Activated B cell treated with CpG ODN at 0.5 μM for 24 hours (primary cell): ENCODE measurements at places on chromosomes 13 and 19.

DNA sequence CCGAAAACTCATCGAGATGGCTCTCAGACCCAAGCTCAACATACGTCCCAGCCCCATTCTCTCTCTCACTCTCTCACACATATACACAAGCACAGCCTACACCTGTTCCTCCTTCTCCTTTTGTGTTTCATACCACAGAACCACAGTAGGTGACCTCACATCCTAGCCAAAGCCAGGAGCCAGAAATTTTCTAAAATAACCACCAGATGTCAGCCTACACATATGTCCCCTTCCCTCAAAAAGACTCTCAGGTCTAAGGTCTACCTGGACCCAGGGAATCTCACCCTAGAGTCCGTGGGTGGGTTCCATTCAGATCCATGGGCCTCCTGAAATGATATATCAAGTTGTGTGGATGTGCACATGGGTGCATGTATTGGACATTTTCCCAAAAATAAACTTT, 104.2 kb upstream of the IPO5 start:
- no peak for DNase-seq

GRCh38 chr13:44219577-44220548, 153.8 kb upstream of the SERP2 start:
- DNase-seq = no peak

GRCh38 chr13:51479199-51479523, 26.3 kb upstream of the INTS6 start:
- DNase-seq = no peak

DNA sequence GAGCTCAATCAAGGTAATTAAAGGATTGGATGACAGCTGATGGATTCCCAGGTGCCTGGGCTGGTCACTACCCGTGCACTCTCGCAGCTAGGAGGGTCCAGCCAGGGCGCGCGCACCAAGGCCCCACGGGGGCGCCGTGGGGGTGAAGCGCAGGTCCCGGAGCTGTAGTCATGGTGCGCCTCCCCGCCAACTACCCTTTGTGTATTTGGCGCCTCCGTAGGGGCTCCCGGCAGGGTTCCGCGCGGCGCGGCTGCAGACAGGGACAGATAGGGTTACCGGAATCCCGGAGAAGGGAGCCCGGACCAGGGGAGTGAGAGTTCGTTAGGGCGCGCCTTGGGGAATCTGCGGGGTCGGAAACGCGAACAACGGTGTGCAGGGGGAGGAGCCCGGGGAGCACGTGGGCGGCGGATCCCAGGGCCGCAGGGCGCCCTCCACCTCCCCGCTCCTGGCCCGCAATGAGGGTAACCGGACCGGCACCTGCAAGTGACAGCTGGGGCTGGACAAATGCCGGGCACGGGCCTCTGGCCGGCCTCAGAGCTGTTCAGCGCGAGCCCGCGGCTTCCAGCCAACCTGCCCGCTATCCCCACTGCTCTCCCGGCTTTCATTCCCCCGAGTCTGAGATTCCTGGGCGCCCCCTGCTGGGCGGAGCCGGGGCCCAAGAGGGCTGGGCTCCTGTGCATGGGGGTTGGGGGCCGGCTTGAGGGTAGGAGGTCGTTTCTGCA, 3.4 kb upstream of the PRAM1 start:
- peak; percentile 78 for DNase-seq

GRCh38 chr13:112876305-112877000, 92.6 kb upstream of the MCF2L start:
- no peak for DNase-seq

DNA sequence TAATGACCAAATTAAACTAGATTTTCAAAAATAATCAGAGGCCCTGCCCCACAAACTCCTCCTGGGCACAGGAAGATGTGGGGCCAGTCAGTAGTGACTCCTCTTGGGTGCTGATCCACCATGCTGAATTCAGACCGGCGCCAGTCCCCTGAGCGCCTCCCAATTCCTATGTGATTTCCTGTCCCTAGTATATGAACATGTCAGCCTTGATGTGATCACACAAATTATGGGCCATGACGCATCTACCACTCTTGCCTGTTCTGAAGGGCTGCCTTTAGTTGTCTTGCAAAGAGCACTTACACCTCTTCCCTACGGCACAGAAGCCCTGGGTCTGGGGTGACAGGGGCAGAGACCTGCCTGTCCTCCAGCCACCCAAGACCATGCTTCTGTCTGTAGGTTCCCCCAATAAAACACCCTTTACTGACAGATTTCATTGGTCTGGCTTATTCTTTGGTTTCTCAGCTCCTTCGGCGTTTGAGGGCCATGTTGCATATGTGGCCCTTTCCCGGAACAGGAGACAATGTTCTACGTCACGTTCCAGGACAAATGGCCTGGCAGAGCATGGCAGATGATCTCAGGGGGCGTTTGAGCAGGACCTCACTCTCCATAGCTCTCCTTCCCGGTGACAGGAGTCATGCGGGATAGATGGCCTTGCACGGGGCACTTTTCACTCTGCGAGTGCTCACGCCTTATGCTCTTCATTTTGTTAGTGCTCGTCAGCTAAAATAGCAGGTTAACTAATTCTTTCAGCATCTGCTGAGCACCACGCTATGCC, 5.6 kb upstream of the ATP11A start:
- no peak for DNase-seq

- DNase-seq = no peak
Measured at GRCh38 chr13:46654951-46655350, 102.0 kb downstream of the LRCH1 start.

- DNase-seq = no peak
Measured at GRCh38 chr13:30108913-30109237, 198.5 kb downstream of the KATNAL1 start.

DNA sequence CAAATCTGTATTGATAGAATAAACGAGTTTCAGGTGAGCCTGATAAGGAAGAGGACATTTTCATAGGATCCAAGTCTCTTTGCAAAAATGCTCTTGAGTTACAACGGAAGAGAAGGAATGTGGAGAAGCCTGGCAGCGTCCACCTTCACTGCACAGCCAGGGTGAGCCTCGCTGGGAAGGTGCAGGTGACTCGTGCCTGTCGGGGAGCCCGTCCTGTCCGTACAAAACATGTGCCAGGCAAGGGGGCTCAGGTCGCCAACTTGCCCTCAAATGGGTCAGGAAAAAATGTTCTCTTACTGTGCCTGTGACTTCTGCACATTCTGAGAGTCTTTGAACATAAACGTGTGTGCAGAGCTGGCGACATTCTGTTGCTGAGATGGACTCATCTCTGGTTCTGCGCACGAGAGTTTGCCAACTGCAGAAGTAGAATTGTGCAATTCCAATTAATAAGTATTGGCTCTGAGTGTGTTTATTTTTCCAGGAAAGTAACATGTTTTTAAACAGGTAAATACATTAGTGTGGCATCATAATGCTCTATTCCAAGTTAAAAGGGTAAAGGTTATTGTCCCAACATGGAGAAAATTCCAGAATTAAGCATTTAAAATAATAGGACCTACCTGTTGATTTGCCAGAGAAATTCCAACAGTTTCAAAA, 28.6 kb downstream of the NAXD start:
- no peak for DNase-seq

GRCh38 chr19:56117376-56117884, 3.7 kb downstream of the ZNF787 start:
- DNase-seq = no peak

GRCh38 chr13:57948884-57949283, 317.3 kb downstream of the PCDH17 start:
- no peak for DNase-seq

DNA sequence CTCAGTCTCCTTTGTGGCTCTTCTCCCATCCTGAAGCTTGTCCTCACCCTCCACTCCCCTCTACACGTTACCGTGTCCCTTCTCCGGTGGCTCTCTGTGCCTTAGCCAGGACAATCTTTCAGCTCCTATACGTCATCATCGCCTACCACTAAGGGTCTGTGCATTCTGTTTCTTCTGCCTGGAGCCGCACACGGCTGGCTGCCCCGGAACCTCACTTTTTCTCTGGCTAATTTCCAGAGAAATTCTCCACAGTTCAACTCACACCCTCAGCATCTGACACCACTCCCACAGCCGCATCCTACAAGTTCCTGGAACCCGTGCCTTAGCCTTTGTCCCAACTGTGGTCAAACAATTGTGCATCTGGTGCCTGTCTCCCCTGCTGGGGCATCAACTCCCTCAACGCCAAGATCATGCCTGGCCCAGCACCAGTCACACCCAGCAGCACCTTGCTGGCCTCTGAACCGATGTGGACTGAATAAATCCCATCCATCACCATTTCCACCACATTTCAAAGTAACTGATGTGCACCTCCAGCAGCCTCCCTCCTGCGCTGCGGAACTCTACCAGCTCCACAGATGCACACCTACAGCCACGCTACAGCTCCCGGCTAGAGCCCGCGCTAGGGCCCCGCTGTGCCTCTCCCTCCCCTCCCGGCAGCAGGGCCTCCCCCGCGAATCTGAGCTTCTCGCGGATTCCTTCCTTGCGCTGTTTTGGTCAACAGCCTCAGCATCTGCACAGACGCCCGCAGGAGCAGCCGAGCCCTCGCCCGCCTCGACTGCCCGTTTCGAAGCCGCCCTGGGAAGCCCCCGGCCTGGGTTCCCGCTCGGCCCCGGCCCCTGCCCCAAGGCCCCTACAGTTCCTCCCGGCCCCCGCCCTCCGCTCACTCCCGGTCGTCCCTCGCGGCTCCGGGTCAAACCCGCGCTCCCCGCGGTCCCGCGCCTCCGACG, 689 bp downstream of the DCUN1D2 start:
- DNase-seq = no peak

- no peak for DNase-seq
Measured at GRCh38 chr19:35056513-35057063, 15.1 kb downstream of the HPN start.

GRCh38 chr13:110263888-110264287, 43.1 kb downstream of the COL4A1 start:
- DNase-seq = no peak

DNA sequence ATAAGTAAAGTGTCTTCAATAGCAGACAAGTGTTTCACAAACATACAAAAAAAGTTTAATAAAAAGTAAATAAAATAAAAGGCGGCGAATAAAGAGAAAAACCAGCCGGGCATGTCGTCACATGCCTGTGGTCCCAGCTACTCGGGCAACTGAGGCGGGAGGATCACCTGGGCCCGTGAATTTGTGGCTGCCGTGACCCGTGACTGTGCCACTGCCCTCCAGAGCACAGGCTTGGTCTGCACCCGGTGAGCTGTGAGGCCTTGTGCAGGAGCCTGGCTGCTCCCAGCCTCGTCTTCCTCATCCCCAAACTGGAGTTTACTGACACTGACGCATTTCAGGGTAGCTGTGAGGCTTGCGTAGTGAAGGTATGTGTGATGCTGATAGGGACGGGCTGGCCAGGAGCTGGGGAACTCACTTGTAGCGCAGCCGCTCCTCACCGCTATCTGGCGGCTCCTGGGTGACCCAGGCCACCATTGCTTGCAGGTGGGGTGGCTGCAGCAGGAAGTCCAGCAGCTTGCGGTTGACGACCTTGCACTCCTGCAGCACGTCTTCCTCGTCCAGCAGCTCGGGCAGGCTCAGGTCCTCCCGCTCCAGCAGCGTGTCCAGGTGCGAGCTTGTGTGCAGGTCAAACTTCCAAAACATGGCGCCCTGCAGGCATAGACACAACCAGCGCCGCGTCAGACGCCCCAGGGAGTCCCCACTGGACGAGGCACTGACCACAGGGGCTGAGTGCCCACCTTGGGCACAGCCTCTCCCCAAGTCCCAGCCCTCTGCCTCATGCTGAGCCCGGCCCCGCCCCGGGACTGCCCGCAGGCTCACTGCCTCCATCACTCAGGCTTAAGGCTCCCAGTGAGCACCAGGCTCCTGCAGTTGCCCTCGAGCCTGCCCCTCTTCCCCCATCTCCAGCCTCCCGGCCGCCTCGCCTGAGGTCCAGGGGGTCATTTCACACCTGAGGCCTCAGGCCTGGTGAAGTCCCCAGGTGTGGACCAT, 12.1 kb downstream of the PPP6R1 start:
- no peak for DNase-seq

DNA sequence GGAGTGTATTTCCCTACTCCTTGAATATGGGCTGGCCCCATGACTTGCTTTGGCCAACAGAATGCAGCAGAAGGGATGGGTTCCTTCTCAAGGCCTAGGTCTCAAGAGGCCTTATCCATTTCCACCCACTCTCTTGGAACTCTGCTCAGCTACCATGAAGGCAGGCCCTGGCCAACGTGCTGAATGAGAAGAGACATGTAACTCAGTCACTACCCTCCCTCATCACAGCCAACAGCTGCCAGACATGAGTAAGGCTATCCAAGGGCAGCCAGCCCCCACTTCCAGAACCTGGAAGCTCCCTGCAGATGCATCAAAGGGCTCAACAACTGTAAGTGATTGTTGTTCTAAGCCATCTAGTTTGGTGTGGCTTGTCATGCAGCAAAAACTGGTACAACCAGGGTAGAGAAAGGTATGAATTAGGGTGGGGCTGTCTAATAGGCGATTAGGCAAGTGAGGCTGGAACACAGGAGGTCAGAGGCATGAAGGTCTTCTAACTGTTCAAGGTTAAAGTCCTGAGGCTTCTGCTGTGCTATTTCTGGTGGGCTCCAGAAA, 1.4 kb upstream of the RASL11A start:
- no peak for DNase-seq

- peak; percentile 79 for DNase-seq
Measured at GRCh38 chr19:6218491-6219146, 61.2 kb downstream of the MLLT1 start.
